ENCODE measurements at places on chromosomes 6 and 20. TPM values are rescaled to one million over a fixed set of nuclear protein-coding genes. Genes with fewer than 3 reads are reported as not detected.

Gene ETV7
- 0.10 TPM for total RNA-seq

Gene BMP6
- total RNA-seq = 19.8 TPM

Gene COL9A1
- total RNA-seq = not detected

Gene HTR1B
- not detected for total RNA-seq

Gene LEMD2
- total RNA-seq = 47.7 TPM

Gene LRRC1
- total RNA-seq = 5.8 TPM

Gene SLCO4A1
- 9.1 TPM for total RNA-seq

Gene LTB
- total RNA-seq = 0.33 TPM

Gene SOX18
- total RNA-seq = 2.3 TPM

Gene RRP36
- 65.0 TPM for total RNA-seq

Gene DTD1
- total RNA-seq = 81.0 TPM

Gene DNAAF9
- 3.7 TPM for total RNA-seq

Gene NFYA
- 14.9 TPM for total RNA-seq

Gene IP6K3
- total RNA-seq = not detected

Gene USP49
- total RNA-seq = 1.7 TPM

Gene TBXT
- total RNA-seq = not detected

Gene GABRR1
- total RNA-seq = not detected

Gene TBP
- total RNA-seq = 15.8 TPM

Gene PSORS1C1
- total RNA-seq = 3.3 TPM

Gene NNAT
- not detected for total RNA-seq

Gene CST7
- not detected for total RNA-seq

Gene ADAT2
- total RNA-seq = 3.9 TPM

Gene TMEM170B
- total RNA-seq = 1.0 TPM

Gene OPRM1
- not detected for total RNA-seq

Gene ENPP1
- 1.0 TPM for total RNA-seq

Gene SIRPB1
- total RNA-seq = 0.57 TPM

Gene IMPG1
- not detected for total RNA-seq

Gene SIRPD
- not detected for total RNA-seq

Gene FOXP4
- 21.6 TPM for total RNA-seq

Gene SLC52A3
- 0.92 TPM for total RNA-seq

Gene METTL24
- total RNA-seq = not detected

Gene IPCEF1
- total RNA-seq = 0.02 TPM

Gene LAMA2
- 0.38 TPM for total RNA-seq

Gene RBBP8NL
- not detected for total RNA-seq

Gene SLC26A8
- not detected for total RNA-seq

Gene TMEM244
- not detected for total RNA-seq

Gene KPNA5
- total RNA-seq = 1.4 TPM

Gene TFAP2D
- not detected for total RNA-seq

Gene CEBPB
- 175 TPM for total RNA-seq

Gene TNFRSF6B
- 0.85 TPM for total RNA-seq

Gene SMLR1
- total RNA-seq = not detected

Gene SLC17A4
- total RNA-seq = not detected

Gene CST3
- 364 TPM for total RNA-seq

Gene FOXA2
- total RNA-seq = 12.1 TPM

Gene VNN1
- 0.09 TPM for total RNA-seq

Gene SAMD10
- not detected for total RNA-seq

Gene C6orf52
- total RNA-seq = 1.7 TPM

Gene ADTRP
- 0.56 TPM for total RNA-seq

Data from A549 treated with CpdA at 1 μM for 4 hours (cell line).